ENCODE measurements at places on chromosomes 12 and 14.

DNA sequence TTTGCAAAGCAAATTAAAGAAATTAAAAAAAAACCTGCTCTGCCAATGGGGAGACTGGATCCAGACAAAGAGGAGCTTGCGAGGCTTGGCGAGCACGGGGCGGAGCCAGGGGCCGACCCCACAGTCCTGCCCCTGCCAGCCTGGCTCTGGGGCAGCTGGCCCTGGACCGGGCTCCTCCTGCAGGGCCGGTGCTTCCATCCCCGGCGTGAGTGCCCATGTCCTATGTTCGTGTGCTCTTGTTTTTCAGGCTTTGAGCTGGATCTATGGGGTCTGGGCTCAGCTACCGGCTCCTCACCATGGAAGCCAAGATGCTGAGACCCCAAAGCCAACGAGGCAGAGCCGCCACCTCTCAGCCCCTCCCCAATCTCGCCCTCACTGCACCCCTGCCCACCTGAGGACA, 176.8 kb downstream of the KIF26A start:
- no peak for DNase-seq

GRCh38 chr14:75254381-75254822, 24.2 kb upstream of the FOS start:
- peak; percentile 91 for DNase-seq

GRCh38 chr14:105409364-105409763, 10.3 kb upstream of the MTA1 start:
- no peak for DNase-seq

DNA sequence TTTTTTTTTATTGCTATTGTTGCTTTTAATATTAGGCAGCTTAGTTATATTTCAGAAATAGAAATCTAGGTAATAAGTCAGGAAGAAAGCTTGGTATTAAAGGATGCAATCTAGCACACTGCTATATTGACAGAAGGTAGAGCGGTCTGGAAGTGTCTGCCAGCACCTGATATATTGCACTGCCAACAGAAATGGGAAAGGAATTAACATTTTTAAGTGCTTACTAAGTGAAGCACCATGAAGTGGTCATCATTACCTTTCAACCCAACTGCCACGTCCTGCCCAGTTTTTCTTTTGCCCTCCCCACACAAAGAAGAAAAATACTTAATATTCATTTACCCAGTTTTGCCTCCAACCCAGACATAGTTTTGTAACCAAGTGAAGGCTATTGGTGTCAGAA, 163.5 kb downstream of the KITLG start:
- DNase-seq = no peak

GRCh38 chr12:22101749-22102243, 55.8 kb downstream of the CMAS start:
- peak; percentile 71 for DNase-seq

GRCh38 chr12:53052419-53053217, 2.8 kb downstream of the TNS2 start:
- peak; percentile 82 for DNase-seq

GRCh38 chr14:77316872-77317301, 3.8 kb downstream of the POMT2 start:
- DNase-seq = no peak

DNA sequence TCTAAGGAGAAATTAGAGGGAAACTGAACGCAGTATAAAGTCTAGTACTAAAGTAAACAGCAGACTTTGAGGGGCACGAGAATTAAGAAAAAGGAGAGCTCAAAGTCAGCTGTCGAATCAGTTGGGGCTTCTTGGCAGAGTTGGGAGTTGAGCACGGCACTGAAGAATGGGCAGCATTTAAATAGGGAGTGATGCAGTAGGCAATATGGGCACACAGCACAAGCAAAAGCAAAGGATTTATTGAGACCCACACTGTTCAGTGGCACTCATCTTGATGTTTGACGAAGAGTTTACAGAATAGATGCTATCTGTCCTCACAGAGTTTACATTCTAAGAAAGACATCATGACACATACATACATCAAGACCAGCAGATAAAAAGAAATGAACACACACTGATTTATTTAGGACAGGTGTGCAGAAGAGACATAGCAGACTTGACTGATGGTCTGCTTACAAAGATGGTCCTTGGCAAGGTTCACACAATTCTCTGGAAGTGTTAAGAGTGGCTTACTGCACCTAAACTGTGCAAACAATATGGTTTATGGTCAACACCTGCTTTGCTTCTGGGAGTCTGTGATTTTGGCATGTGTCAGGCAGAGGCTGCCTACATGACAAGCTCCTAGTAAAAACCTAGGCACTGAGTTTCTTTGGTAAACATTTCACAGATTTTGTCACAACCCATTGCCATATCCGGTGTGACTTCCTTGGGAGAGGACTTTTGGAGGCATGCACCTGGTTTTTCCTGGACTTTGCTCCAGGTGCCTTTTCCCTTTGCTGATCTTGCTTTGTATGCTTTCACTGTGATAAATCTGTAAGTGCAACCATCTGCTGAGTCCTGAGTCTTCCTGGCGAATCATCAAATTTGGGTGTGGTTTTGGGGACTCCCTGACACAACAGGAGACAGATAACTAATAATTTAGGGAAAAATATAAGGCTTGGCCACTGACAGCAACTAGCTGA, 26.3 kb downstream of the ALKBH1 start:
- no peak for DNase-seq

DNA sequence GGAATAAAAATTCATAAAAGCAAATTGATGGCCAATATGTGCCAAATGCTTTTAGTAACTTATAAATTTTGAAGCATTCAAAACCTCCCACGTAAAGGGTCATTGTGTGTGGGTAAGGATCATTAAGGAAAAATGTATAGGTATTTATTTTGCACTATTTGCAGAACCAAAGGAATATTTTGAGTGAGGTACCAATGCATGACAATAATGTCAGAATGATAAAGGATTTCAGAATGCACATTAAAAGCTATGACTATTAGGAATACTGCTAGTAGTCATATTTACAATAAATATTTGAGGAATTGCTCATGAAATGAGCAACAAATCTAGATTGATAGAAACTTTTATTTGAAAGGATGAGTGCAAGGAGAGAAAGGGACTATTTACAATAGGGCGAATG, 932.8 kb downstream of the SLC6A15 start:
- no peak for DNase-seq

GRCh38 chr12:132492522-132492921, 2.6 kb downstream of the FBRSL1 start:
- DNase-seq = no peak

- DNase-seq = no peak
Measured at GRCh38 chr12:100741084-100741711, 53.4 kb upstream of the ANO4 start.

DNA sequence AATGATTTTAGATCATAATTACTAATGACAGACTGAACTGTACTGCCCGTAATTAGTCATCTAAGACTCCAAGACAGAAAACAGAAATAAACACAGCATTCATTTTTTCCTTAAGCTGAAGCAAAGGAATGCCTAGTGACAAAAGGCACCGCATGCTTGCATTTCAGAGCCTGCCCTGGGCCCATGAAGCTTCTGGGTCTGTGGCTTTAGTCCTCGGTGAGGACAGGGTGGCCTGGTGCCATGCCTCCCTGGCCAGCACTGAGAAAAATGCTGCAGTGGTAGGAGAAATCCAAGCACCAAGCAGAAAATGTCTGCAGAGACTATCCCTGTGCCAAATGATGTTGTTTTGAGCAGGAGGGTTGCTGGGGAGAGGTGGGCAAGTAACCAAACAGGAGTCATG, 171.6 kb downstream of the CALM1 start:
- no peak for DNase-seq

DNA sequence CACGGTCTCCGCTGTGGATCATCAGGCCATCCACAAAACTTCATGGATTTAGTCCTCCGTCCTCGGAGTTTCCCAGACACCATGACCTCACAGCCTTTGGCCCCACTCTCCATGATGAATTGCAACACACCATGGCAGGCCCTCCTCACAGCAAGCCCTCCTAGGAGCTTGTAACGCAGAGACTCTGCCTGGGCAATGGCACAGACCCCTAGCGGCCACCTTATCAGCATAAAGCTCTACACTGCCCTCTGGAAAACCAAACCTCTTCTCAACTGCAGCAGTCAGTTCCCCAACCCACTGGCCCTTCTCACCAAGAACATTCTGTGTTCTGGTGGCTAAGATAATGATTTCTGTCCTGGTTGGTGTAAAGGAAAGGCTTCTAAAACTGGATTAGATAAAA, 238.4 kb upstream of the USP15 start:
- no peak for DNase-seq
